ENCODE measurements at places on chromosomes 2 and 18. TPM values are rescaled to one million over a fixed set of nuclear protein-coding genes. Genes with fewer than 3 reads are reported as not detected.

- no peak for DNase-seq
Observed at GRCh38 chr2:96073170-96073775, 38.6 kb upstream of the GPAT2 start.

DNA sequence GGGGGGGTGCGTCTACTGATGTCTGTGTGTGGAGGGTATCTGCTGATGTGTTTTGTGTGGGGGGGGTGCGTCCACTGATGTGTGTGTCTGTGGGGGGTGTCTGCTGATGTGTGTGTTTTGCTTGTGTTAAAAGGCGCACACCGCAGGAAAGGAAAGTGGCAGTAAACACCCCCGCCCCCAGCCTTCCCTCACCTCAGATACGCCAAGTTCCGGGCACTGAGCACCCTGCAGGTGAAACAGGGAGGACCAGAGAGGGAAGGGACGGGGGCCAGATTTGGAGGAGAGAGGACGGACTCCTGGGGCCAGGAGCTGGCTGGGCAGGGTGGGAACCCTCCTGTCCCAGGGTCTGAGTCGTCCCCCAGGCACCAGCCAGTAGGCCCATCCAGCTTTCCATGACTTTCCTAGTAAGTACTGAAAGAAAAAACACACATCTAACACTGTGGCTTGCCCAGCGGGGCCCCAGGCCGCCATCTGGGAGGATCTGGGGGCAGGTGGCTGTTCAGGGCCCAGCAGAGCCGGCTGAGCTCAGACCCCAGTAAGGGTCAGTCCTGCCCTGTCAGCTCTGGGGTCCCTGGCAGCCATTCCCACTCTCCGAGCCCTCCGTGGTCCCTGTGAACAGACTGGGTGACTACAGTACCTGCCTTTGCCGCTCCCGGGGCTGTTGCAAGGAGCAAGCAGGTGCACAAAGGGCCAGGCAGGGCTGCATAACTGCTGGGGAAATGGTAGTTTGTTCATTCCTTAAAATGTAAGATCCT is 126.9 kb downstream of the NFATC1 start:
- DNase-seq, result peak; percentile 30

Gene HOXD8
- total RNA-seq, result not detected

DNA sequence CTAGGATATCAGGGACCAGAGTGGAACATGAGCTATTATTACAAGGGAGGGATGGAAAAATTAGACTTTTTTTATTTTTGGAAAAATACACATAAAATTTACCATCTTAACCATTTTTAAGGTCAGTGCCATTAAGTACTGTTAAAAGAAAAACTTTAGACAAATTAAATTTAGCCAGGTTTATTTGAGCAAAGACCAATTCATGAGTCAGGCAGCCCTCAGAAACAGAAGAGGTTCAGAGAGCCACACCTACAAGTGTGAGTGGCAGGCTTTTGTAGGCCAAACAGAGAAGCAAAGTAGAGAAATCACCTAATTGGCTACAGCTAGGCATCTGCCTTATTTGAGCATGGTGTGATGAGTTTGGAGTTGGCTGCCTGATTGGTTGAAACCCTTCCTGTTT is 301.3 kb upstream of the RAB12 start:
- DNase-seq, result no peak

Gene COX5B
- 183 TPM for total RNA-seq

DNA sequence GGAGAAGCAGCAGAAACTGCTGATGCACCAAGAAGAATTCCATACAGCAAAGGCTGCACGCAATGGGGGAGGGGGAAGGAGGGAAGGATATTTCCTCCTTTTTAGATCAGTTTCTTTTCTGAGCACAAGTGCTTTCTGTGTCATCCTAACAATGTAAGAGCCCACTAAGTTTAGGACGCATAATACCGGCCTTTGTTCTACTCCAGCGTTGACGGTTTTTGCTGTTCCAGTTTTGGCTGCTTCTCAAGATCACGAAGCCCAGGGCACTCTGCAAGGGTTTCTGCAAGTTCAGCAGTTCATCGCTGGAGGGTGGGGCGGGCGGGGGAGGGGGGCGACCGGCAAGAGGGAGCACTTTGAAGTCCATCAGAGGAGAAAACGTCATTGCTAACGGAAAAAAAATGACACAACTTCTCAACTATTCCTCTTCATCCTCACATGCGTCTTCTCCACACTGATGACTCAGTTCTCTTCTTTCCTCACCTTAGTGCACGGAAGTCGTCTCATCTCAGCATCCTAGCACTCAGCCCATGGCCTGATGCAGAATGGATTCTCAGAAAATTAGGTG is 8.7 kb downstream of the FAM178B start:
- no peak for DNase-seq
